Bronchial epithelial cell (primary cell): ENCODE measurements at places on chromosomes 16 and 17. TPM values are rescaled to one million over a fixed set of nuclear protein-coding genes. Genes with fewer than 3 reads are reported as not detected.
A peak's percentile ranks its signal among the peaks of the same experiment; 100 is the strongest.

DNA sequence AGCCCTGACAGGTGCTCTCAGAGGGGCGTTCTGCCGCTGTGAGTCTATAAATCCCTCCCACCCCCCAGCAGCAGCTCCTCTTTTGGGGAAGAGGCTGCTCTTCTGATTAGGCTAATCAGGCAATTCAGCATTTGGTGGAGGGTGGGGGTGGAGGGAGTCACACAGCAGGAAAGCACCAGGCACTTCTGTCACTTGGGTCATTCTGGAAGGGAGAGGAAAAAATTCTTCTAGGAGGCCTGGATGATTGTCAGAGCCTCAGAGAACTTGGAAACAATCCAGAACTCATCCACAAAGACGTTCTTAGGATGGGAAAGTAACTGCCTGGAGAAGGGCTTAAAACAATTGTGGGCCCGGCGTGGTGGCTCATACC lies 7.3 kb upstream of the SSTR2 start:
- DNase-seq: no peak

DNA sequence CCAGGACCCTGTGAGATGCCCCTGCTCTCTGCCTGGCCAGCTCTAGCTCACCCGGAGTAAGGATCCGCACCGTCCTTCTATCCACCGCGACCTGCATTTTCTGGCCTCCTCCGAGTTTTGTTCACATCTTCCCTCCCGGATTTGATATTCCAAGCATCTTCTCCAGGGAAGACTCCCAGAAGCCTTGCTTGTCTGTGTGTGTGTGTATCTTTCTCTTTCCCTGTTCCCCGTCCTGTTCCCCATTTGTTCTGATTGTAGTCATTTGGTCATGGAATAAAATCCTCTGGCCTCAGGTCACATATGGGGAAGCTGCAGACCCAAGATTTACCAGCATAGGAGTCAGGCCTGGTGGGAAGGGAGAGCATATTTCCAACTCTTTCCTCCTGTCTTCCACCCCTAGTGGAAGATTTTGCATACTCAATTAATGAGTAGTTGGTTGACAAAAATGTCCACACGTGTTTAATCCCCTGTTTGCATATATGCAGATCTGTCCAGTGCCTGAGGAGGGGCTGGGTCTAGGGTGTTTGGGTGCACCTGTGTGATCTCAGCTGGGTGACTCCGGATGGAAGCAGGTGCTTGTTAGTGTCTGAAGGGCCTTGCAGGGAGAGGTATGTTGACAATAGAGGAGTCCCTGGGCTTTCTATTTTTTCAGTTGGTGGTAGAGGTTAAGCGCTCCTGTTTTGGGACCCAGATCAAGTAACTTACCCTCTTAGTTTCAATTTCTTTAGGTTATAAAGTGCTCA lies 1.9 kb downstream of the PRAC1 start:
- no peak for DNase-seq

DNA sequence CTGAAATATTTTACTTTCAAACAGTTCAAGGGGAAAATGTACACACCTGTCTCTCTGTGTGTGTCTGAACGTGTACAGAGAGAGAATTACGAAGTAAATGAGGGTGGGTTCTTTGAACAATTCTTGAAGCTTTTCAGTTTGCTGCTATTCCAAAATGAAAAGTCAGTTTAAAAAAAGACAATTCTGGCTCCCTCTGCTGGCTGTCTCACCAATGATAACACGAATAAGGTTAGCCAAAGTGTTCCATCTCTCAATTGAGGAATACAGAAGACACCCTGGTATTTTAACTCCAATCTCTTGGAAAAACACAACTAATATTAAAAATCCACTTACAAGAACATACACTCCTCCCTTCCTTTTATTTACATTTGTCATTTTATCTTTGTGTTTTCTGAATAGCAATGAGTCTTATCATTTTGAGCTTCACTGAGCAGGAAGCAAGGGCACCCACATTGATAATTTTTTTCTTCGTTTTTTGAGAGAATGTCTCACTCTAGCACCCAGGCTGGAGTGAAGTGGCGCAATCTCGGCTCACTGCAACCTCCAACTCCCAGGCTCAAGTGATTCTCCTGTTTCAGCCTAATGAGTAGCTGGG lies 20.5 kb downstream of the EFTUD2 start:
- DNase-seq: peak; percentile 26

GRCh38 chr17:68222606-68223005 lies 25.2 kb upstream of the AMZ2 start:
- no peak for DNase-seq

- no peak for DNase-seq
Measured at GRCh38 chr16:2195322-2196161, 863 bp downstream of the CASKIN1 start.

DNA sequence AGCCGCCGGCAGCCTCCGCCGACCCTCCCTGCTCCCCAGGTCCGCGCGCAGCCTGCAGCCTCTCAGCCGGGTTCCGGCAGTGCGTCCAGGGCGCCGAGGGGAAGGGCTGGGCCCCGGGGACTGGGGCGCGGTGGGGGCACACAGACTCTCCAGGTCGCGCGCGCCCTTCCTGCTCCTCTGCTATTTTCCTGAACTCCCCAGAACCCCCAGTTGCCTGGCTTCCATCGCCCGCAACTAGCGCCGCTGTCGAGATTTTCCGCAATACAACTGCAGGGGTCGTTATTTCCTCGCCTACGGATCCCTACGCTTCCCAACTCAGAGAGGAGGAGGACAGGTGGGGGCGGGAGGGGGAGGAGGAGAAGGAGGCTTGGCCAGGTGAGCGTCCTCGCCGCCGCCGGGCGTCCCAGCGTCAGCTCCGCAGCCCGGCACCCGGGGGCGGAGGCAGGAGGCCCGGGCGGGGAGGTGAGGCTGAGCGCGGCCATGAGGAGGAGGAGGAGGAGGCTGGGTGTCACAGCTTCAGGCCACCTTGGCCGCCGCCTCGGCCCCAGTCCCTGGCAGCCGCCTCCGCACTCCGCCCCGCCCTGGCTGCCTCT lies at the start of gene CA10:
Gene CA10 (minus strand): TSS at position 265 of the 593 bp plus-strand sequence.
- DNase-seq: no peak

GRCh38 chr17:35944151-35944550 lies 638 bp upstream of the LYZL6 start:
- no peak for DNase-seq

DNA sequence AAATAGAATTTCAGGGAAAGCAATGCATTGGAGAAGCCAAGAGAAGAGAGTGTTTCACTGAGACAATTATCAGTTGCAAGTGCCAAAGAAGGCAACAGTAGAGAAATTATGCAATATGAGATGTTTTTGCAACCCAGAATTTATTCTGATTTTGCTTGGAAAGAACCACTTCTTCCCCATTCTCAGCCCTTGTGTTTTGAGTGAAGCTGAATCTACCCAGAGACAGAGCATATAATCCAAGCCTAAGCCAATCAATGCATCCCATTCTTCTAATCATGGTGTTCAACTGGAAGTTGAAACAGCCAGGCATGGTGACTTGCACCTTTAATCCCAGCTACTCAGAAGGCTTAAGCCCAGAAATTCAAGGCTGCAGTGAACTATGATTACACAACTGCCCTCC lies 6.9 kb upstream of the SCNN1G start:
- DNase-seq: no peak

DNA sequence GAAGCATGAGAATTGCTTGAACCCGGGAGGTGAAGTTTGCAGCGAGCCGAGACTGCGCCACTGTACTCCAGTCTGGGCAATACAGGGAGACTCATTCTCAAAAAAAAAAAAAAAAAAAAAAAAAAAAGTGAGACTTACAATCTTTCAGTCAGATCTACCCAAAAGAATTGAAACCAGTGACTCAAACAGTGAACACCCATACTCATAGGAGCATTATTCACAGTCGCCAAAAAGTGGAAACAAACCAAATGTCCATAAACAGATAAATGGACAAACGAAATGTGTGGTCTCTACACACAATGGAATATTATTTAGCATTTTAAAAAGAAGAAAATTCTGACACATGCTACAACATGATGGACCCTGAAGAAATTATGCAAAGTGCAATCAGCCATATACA lies 9.1 kb upstream of the SCNN1B start:
- no peak for DNase-seq

DNA sequence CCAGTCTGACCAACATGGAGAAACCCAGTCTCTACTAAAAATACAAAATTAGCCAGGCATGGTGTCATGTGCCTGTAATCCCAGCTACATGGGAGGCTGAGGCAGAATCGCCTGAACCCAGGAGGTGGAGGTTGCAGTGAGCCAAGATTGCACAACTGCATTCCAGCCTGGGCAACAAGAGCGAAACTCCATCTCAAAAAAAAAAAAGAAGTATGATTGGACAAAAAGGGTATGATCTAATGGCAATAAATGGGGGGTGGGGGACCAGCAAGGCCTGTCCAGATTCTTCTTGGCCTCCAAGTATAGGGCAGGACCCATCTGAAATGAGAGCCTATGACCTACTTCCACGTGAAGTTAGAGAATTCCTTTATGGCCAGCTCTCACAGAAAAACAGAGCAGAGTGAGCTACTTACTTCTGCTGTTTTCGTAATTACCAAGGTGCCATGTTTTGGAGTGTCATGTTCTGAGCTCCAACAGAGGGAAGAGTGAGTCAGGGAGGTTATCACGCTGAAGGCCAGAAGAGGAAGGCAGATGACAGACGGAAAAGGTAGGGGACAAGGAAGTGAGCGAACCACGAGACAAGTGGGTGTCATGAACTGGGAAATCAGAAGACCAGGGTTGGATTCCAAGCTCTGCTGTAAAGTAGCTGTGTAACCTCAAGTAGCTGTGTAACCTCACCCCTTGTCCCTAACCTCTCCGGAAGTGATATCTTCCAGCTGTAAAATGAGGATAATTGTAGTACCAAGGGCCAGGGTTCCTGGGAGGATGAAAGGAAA lies 3.6 kb upstream of the ZMYND15 start:
- no peak for DNase-seq

DNA sequence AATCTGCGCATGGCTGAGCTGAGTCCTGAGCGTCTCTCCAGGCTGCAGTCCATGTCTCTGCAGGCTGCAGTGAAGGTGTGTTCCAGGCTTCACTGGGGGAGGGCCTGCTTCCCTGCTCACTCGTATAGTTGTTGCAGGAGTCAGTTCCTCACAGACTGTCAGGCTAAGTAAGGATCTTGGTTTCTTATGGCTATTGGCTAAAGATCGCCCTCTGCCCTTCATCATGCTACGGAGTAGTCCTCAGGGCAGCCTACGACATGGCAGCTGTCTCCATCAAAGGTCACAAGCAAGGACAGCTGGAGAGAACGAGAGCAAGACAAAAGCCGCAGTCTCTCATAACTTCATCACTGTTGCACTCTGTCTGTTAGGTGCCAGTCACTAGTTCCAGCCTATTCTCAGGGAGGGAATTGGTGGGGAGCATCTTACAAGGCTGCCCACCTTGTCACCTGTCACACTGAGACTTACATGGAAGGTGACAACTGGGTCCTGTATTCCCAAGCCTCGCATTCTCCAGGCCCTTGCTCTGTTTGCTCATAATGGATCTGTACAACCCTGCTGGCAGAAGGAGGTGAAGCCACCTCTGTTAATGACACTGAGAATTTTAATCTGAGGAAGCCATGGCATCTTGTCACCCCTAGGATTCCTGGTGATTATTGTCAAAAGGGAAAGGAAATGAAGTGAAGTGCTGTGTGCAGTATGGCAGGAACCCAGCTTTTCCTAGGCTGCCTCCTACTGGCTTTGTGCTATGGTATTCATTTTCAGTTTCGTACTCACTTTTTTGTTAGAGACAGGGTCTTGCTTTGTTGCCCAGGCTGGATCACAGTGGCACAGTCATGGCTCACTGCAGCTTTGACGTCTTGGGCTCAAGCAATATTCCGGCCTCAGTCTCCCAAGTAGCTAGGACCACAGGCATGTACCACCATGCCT lies 43.4 kb downstream of the MFSD11 start:
- no peak for DNase-seq

DNA sequence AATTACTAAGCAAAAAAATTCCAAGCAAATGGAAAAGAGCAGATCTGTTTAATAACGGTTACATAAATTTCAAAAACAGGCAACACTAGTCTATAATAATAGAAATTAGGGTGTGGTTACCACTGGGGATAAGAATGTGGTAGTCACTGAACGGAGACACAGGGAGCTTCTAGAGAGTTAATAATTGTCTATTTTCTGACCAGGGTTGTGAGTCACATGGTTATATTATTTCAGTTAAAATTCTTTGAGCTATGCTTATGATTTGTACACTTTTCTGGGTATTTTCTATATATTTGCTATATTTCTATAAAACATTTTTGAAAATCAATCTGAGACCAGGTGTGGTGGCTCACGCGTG lies 433.9 kb upstream of the MAF start:
- no peak for DNase-seq

EVI2A gene
- not detected in 2 replicates for total RNA-seq

DNA sequence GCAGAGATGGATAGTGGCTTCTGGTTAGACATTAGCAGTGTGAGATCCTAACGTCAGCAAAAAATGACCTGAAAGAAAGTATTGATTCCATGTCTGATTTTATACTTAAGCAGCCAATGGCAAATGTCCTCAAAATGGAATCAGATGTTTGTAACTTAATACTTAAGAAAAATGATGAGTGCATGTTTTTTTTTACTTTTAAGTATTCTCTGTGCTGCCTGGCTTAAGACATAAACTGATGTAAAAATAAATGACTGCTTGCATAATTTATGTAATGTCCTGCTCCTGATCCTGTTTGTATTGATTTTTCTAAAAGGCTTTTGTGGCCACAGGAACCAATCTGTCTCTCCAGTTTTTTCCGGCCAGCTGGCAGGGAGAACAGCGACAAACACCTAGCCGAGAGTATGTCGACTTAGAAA lies 7.4 kb downstream of the CBFB start:
- DNase-seq: no peak

- DNase-seq: no peak
Measured at GRCh38 chr16:79938575-79938974, 338.0 kb upstream of the MAF start.
